ENCODE measurements at places on chromosomes 4 and X. TPM values are rescaled to one million over a fixed set of nuclear protein-coding genes. Genes with fewer than 3 reads are reported as not detected.
A peak's percentile ranks its signal among the peaks of the same experiment; 100 is the strongest.

GRCh38 chr4:56261027-56261426, 126.3 kb downstream of the AASDH start:
- DNase-seq = no peak

GRCh38 chrX:135295238-135295943, 13.9 kb upstream of the ETDC start:
- peak; percentile 1 for DNase-seq

DNA sequence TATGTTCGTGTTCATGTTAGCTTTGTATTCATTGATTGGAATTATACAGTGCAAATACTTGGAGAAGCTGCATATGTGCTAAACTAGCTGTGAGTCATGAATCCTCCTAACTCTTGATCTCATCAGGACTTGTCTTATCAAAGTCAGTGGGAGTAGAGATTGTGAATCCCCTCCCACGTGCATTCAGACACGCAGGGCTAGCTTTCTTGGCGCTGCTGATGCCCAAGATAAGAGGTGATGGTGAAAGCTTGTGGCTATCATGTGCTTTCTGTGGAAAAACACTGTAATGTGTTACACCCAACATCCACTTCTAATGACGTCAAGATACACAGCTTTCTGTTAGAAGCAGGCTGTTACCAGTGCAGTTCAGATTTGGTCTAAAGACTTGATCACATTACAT, 348.7 kb upstream of the HAND2 start:
- DNase-seq = no peak

GRCh38 chrX:28981952-28982351, 394.7 kb downstream of the IL1RAPL1 start:
- DNase-seq = no peak

GRCh38 chrX:123990169-123990568, 28.7 kb downstream of the STAG2 start:
- DNase-seq = no peak

DNA sequence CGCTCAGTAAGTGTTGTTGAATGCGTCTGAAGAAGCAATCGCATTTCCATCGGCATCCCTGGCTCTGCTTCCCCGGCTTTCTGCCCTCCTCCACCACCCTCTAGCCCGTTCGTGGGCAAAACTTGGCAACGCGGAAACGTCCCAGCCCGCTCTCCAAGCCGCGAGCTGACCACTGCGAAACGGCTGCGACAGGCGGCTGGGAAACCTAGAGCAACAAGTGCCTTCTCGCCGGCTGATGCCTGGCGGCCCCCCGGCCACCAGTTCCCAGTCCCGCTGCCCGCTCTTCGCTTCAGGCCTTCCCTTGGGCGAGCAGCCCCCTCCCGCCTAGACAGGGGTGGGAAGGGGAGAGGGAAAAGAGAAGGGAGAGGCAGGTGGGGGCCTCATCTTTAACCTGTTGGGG, 837 bp downstream of the CITED1 start:
- no peak for DNase-seq

DNA sequence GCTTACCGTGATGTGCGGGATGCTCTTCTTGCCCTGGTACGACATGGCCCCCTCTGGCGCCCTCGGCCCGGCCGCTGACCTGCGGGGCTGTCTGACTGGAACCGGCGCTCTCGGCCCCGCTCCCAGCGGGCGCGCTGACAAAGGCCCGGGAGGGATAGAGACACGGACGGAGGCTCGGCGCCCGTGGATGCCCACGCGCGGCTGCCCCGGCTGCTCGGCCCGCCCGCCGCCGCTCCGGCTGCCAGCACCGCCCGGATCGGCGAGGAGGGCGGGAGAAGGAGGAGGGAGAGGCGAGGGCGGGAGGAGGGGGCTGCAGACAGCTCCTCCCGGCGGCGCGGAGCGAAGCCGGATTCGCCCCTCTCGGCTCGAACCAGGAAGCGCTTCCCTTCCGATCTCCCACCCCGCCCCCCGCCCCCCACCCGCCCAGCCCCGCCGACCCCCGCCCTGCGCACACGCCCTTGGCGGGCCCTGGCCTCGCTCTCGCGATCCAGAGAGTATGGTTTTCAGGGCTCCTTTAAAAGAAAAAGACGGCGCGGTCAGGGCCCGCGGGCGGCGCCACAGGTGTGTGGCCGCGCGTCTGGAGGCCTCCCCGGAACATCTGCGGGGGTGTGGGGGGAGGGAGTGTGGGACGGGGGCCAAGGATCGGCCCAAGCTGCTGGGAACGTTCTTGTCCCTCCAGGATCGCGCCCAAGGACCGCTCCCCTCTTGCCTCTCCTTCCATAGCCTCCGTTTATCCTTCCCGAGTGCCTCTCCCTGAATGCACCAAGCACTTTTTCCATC, 4.5 kb downstream of the CRMP1 start:
- DNase-seq = peak; percentile 22

The KLB gene
- 6.4 TPM for total RNA-seq

The EIF2S3 gene
- 204 TPM for total RNA-seq
